Stimulated activated CD4-positive, alpha-beta T cell treated with anti-CD3 and anti-CD28 coated beads, TNF-alpha, amount 100 ng/mL, for 1 hour (primary cell): ENCODE measurements at places on chromosomes 4 and X.

- DNase-seq: no peak
Measured at GRCh38 chr4:107035819-107036583, at the start of gene DKK2. Gene DKK2, minus strand, starts transcription at chr4:107036313. Its CDS starts 722 bp downstream, at chr4:107035591.

- no peak for DNase-seq
Measured at GRCh38 chr4:106301393-106302061, 14.5 kb downstream of the TBCK start.

DNA sequence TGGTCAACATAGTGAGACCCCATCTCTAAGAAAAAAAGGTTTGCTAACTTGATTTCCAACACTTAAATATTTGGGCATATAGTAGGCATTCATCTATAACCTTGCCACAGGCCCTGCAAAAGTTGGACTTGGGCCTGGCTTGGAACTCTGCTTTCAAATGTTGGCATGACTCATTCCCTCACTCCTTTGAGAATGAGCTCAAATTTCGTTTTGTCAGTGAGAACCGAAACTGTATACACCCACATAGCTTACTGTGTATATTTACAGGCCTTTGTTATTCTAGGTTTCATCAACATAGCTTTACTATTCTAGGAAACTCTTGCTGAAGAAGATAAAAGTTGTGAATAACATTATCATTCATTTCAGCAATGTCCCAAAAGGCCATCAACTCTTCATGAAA is 88.7 kb upstream of the ELOVL6 start:
- DNase-seq: no peak

DNA sequence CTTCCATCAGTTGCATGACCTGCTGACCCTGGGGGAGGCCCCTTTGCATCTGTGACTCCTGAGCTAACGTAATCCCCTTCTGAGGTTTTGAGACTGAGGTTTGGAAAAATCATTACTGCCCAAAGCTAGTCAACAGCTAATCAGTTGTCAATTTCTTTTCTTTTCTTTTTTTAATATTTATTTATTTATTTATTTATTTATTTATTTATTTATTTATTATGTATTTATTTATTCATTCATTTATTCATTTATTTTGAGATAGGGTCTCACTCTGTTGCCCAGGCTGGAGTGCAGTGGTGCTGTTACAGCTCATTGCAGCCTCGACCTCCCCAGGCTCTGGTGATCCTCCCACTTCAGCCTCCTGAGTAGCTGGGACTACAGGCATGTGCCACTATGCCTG is 25.1 kb upstream of the FHL1 start:
- DNase-seq: no peak

DNA sequence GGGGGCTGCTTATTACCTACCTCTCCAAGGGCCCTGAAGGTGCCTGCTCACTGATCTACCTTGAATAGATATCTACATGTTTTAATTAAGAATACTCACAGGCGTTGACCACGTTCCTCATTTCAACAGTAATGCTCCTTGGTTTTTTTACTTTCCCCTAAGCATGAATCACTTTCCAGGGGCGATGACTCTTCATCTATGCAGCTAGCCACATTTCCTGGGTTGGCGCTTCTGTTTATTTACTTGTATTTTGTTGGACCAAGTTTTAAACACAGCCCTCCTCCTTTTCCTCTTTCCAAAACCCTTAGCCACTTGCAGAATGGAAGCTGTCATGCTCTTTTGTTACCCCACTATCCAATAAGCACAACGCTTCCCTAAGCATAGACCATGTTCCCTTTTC is 50.8 kb downstream of the CBLL2 start:
- DNase-seq: no peak

- no peak for DNase-seq
Measured at GRCh38 chr4:84220990-84221389, 278.1 kb downstream of the NKX6-1 start.

DNA sequence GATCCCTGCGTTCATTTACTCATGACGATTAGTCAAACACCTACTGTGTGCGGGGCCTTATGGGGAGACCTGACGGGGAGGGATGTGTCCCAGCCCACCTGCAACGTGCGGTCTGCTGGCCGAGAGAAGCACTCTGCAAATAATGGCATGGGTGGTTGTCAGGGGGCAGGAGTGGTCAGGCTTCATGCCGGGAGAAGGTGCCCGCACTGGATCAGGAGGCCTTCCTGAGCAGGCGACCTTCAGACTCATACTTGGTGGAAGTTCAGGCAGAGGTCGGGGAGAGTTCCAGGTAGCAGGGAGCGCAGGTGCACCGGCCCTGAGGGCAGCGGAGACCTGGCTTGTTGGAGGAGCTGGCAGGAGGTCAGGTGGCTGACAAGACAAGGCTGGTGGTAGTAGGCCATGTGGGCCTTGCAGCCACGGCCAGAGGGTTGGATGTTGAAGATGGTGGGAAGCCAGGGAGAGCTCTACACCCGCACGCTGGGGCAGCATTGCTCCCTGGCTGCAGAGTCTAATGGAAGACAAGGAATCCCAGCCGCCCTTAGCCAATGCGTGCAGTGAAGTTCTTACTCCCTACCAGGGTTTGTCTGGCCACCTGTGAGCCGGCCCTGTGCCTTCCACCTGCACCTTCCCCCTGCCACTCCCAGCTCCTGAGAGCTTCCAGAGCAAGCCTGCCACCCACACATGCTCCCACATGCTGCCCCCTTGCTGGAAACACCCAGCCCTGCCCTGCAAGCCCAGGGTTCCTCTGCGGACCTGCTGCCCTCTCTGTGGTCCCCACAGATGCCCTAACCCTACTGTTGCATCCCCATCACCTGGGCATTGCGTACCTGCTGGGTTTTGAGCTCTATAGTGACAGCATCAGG is 97.3 kb downstream of the PSAPL1 start:
- no peak for DNase-seq

- no peak for DNase-seq
Measured at GRCh38 chr4:18021470-18021719, 160 bp downstream of the LCORL start.

DNA sequence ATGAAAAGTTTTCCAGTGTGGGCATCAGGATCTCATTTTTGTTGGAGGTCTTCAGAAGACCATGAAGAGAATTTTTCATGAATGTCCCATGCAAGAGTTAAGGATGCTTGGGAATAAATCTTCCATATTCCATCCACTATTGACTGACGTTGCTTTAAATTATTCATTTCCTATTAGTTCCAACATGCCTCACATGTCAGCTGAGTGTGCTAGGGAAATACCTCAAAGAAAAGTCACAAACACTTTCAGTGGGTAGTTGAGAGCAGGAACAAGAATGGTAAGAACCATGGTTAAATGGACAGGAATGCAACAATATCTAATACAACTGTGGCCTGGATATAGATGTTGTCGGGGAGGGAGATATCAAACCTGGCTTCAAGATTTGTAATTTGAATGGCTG is 610.1 kb downstream of the TECRL start:
- no peak for DNase-seq

DNA sequence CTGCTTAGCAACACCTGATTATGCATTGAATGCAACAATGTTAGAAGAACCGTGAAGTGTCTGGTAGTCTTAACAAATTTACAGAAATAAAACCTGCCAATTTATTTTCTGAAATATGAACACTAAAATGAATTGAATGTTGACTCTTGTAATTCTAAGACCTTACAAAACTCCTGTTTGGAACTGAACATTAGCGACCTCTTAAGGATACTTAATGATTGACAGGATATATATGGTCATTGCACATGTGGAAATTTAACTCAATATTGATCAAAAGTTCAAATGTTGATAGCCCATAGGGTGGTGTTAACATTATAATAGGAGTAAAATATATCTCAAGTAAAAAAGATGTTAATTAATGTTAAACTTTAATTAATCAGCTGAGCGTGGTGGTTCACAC is 79.1 kb downstream of the TECRL start:
- no peak for DNase-seq

GRCh38 chrX:153925387-153925738 is 701 bp downstream of the ARHGAP4 start:
- no peak for DNase-seq

GRCh38 chrX:48761674-48762471 is at the start of gene GLOD5:
Gene GLOD5, plus strand, starts transcription at chrX:48761747. Its CDS starts 44 bp downstream, at chrX:48761791.
- no peak for DNase-seq

DNA sequence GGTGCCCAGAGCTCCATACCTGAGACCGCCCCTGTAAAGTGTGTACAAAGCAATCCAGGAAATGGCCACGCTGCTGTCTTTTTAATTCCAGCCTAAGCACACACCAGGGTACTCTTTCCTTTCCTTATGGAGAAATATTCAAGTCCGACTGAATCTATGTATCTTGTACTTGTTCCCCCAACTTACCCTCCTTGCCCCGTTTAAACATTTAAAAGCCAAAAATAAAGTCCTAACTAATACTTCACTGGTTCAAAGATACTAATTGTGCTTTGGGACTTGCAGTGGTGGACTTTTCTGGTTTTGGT is 731 bp upstream of the AMMECR1 start:
- DNase-seq: no peak

GRCh38 chr4:77538574-77539157 is 67.0 kb upstream of the CXCL13 start:
- no peak for DNase-seq

DNA sequence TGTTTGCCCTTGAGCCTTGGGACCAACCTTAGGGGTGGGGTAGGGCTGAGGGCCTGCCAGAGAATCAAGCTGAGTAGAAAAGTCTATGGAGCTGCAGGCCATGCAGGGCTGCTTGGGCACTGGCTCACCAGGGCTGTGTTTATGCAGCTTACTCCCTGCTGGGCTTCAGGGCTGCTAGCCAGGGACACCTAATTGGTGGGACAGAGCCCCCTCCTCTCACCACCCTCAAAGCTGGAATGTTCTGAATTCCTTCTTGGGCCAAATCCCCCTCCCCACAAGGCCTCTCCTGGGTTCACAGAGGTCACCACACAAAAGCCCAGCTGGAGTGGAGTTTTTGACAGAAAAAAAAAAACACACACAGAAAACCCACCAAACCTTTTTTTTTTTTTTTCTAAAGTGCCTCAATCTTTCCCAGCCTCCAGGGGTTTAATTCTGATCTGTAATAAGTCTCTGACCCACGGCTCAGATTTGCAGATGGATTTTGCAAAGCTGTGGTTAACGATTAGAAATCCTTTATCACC is at the start of gene CLDN2:
CLDN2 (plus strand) TSS at position 471 of the 521 bp plus-strand sequence. CDS start 7,827 bp downstream, outside the sequence.
- no peak for DNase-seq

- no peak for DNase-seq
Measured at GRCh38 chrX:24259544-24260240, 54.2 kb downstream of the SUPT20HL2 start.

GRCh38 chrX:68794461-68794860 is 34.4 kb upstream of the EFNB1 start:
- no peak for DNase-seq

DNA sequence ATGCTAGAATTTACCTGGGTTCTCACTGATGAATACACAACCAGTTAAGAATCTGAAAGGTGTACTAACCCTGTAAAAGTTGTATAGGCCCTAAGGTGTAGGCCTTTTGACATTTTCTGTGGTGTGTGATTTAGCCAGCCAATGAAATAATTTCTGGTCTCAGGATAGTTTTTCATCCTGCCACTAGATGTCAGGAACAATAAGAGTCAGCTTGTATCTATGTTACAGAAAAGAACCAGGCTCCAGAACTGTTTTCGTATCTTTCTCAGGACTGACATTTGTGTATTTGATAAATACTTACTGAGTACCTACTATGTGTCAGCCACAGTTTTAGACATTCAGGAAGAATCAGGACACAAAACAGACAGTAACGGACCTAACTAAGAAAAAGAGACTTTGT is 673.6 kb upstream of the TENM3 start:
- no peak for DNase-seq

DNA sequence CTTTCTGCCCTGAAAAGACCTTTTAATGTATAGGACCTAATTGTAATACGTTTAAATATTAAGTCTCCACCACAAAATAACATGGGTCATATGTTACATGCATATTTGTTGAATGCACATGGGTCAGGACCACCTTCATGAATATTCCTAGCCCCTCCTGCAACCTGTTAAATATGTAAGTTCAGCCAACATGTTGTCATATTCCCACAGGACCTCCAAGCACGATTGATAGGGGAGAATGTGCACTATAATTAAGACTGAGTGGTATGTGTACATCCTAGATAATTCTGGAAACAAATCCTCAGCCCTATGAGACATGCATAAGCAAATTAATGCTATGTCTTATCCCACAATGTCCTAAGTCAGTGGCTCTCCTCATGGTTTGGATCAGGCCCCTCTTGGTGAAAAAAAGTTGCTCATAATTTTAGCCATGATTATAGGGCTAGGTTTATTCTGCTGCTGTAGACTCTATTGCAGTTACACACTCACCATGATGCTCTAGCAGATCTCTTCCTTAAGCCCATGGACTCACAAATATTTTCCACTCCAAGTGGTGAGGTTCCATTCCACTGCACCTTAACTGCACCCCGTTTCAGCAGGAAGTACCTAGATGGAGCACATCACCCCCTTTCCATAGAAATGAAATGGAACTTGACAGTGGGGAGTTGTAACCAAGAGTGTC is 10.2 kb downstream of the TIGD2 start:
- DNase-seq: no peak

- no peak for DNase-seq
Measured at GRCh38 chr4:5018096-5018495, 1.2 kb downstream of the CYTL1 start.

DNA sequence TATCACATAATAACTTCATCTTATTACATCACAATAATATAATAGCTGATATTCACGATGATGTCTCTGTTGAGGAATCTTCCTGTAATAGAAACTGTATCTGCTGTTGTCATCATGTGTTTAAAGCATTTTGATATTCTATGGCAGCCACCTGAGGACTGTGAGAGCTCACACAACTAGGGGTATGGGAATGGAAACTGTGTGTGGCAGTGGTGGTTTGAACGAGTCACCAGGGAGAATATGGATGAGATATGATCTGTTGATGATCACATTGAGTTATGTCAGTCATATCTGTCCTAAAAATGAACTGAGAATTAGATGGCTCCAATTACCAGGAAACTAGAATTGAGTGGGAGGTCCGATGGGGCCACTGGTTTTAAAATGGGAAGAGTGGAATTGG is 169.6 kb downstream of the MID1IP1 start:
- DNase-seq: no peak
